HTR-8/SVneo (cell line): ENCODE measurements at places on chromosomes 4 and X.

DNA sequence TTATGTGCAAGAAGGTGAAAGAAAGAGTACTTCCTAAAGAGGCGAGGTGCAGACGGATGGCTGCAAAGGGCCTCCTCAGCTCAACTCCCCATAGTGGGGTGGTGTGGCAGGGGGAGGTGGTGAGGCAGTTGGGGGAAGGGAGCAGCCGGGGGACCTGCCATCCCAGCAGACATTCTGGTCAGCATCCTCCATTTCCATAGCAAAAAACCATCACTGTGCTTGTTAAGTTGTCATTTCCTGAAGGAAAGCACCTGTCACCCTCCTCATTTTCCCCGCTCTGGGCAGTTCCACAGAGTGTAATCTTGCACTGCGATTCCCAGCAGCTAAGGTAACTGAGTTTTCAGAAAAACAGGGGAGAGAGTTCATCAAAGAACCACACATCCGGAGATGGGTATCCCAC lies 51.5 kb downstream of the TSPAN5 start:
- DNase-seq = no peak

- DNase-seq = no peak
Measured at GRCh38 chrX:136671006-136671610, 23.1 kb downstream of the CD40LG start.

- DNase-seq = no peak
Measured at GRCh38 chr4:153529646-153530045, 63.5 kb downstream of the TMEM131L start.

DNA sequence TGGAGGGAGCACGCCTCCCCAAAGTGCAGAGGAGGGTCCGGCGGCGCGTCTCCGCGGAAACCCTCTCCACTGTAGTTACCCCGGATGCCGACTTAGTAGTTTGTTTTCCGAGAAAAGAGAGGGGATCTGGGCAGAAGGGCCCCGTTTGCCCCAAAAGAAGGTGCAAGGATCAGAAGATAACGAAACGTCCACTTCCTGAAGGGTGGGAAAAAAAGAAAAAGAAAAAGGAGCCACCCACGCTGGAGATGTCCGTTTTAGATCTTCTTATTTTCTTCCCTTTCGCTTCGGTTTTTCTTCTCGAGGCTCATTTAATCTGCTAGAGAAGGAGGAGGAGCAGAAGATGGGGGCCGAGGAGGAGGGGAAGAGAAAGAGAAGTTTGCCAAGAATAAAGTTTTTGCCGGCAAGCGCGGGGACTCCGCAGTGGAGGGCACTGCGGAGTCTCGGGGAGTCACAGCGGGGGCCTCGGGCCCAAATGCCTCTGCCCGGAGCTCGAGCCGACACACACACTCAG lies 517 bp downstream of the LEF1 start:
- no peak for DNase-seq

DNA sequence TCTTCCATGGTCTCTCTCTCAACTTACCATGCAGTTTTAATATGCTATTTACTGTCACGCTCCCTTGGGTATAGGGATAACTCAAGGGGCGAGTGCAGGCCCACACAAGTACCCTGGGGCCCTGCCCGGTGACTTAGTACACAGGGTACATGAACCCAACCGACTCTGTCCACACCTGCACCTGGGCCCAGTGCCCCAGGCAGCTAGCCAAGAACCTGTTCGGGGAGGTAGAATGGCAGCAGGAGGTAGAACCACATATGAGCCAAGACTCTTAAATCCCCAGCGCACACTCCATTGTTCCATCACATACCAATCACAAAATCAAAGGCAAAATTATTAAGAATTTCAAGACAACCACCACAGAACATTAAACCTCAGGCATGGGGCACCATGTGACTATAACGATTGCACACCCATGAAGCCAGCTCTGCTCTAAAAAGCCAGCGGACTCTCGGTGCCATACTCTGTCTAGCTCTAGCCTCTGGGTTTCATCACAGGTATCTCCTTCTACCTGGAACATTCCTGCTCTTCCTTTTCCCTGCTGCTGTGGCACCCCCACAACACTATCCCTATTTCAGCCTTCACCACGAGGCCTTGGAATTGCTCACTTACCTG lies 14.6 kb downstream of the PHF8 start:
- DNase-seq = no peak

GRCh38 chr4:183182873-183183725 lies 84.0 kb downstream of the WWC2 start:
- DNase-seq = peak; percentile 68

DNA sequence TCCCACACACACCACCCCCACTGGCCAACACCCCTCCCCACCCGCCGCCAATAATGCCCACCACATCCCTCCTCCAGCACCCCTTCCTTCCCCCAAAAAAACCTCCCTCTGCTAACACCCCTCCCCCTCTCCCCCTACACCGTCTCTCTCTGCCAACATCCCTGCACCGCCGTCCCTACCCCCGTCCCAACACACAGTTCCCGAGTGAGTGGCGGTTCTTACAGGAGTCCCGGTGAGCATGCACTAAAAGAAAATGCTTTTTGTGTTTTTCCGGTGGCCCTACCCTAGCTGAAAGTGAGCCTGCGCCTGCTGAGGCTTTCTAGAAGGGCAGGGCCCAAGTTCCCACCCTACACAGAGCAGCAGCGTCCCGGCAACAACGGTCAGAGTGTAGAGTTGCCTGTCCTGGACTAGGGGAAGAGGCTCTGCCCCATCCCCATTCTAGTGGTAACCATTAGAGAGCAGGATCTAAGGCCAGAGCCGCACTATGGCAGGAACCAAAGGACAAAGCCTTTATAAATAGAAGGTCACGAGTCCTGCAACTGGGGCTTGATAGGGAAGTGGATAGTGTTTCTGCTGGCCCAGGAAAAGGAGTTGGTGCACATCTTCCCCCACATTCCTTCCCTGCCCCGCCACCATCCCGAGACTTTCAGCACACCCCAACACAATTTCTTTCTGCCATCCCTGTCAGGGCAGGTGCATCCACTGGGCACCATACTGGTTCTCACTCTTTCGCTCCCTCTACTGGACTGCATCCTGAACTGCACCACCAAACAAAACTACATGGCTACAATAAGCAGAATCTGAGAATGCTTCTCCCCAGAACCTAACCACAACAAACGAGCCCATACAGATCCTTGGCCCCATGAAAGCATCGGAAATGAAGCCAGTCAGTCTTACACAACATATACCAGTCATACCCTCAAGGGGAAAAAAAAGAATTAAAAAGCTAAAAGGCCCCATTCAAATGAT lies 78.1 kb upstream of the PAGE3 start:
- peak; percentile 1 for DNase-seq

GRCh38 chr4:15451866-15452765 lies 17.6 kb upstream of the CC2D2A start:
- DNase-seq = peak; percentile 51

GRCh38 chr4:124321364-124321763 lies 391.2 kb downstream of the ANKRD50 start:
- peak; percentile 5 for DNase-seq

DNA sequence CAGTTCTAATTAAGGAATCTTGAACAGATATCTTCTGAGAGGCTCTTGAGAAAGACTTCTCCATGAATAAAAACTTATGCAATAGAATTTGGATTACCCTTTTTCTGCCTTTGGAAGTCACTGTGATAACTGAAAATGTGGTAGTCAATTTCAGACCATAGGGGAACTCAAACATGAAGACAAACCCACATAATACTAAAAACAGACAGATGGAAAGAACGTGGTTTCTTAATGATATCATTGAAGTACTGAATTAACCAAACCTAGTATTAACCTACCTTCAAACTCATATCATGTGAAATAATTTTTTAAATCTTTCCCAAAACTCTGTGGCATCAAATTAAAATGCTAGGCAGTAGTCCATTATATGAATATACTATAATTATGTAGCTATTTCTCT lies 153.5 kb downstream of the CAMK2D start:
- DNase-seq = no peak

DNA sequence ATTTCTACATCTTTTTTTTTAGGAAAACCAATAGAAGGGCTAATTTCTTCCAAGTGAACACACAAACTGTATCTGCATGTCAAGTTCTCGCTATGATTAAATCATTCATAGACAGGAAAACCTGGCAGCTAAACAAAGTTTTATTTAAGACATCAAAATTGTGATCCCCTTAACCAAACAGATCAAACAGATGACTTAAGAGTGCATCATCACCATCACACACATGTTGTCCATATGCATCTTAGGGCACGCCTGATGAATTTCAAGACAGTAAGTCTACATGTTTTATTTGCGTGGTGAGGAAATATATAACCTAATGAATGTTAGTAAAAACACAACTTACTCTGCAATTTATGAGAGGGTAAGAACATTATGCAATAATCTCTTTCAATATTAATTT lies 317.0 kb upstream of the ANXA10 start:
- DNase-seq = no peak

- DNase-seq = no peak
Measured at GRCh38 chr4:100782356-100782755, 264.5 kb upstream of the EMCN start.

DNA sequence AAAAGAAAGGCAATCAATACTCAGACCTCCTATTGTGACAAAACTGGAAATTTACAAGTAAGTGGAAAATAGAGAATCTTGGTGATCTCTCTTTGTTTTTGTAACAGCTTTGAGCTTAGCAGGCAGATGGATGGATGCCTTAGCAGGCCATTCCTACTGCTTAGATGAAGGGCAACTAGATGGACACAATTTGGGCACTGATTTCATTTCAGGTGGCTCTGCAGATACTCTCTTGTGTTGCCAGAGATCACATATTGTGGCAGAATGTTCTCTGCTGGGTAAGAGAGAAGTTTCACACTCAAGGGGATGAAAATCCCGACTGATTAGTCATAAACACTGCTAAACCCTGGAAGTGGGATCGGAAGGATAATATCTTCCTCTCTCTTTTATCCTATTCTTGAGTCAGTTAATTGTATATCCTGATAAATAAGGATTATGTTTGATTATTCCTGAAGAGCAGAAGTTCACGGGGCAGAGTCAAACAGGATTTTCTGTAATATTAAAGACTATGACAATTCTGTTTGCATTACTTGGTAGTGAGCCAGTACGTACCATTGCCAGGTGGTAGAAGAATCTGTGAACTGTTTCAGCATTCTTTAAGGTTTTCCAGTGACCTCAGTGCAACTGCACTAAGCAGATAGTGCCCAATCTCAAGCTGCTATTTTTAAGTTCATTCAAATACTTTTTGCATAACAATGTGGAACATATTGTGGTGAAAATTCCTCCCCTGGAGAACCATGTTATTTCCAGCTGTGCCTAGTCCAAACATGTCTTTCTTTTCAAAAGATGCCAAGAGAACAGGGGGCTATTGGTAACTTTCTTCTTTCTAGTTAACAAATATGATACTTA lies 974.3 kb downstream of the FSTL5 start:
- DNase-seq = no peak

GRCh38 chr4:174494726-174495125 lies 27.6 kb downstream of the HPGD start:
- no peak for DNase-seq

- DNase-seq = no peak
Measured at GRCh38 chrX:65407157-65407626, 127.4 kb downstream of the LAS1L start.

DNA sequence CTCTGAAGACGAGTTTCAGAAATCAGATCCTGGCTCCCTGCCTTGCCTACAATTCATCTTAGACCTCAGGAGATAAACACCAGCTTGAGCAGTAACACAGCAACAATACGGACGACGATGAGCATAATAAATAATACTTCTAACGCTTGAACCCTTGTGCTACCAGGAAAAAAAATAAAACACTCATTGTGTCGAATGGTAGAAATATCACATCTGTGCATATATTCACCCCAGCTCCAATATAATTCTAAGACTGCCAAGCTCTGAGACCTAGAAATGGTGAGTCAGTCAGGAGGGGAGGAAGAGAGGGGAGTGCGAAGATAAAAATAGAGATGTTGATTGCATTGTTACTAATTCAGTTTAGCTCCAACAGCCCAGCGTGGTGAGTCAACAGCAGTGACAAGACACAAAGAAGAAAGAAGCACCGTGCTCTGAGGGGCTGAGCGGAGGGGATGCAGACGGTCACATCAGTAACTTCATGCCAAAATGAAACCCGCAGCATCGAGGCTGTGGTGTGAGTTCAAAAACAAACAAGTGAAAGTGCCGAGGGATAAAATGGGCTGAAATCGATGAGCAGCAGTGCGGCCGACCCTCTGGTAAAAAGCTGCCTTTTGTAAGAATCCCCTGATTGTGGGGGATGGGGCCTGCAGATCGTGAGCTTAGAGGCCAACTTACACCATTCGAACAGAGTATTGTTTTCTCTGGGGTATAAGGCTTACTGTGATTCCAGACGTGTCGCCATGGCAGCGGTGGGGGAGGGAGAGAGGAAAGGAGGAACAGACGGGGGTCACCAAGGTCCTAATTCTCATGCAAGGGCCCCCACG lies 150.4 kb downstream of the MGST2 start:
- DNase-seq = peak; percentile 48

- no peak for DNase-seq
Measured at GRCh38 chr4:126028876-126029275, 714.1 kb downstream of the FAT4 start.

- DNase-seq = peak; percentile 39
Measured at GRCh38 chrX:14927401-14927800, 54.2 kb downstream of the MOSPD2 start.

- no peak for DNase-seq
Measured at GRCh38 chrX:137033774-137034507, at the start of gene GPR101. Gene GPR101 (minus strand): TSS chrX:137033995. CDS start chrX:137031674, 2,321 bp downstream.

DNA sequence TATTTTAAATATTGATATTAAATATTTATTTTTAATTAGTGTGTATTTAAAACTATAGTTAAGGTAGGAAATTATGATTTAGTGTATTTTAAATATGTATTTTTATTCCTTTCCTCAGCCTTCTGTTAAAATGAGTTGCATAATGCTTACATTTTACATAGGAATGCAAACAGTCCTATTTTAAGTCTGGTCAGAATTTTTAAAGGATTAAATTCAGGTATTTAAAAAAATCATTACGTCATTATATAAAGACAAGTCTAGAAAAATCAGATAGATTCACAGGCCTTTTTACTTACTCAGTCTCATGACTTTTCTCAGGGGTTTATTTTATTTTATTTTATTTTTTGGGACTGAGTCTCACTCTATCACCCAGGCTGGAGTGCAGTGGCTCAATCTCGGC lies 50.4 kb upstream of the RPA4 start:
- DNase-seq = no peak

- DNase-seq = no peak
Measured at GRCh38 chr4:92328095-92328494, 24.3 kb downstream of the GRID2 start.

DNA sequence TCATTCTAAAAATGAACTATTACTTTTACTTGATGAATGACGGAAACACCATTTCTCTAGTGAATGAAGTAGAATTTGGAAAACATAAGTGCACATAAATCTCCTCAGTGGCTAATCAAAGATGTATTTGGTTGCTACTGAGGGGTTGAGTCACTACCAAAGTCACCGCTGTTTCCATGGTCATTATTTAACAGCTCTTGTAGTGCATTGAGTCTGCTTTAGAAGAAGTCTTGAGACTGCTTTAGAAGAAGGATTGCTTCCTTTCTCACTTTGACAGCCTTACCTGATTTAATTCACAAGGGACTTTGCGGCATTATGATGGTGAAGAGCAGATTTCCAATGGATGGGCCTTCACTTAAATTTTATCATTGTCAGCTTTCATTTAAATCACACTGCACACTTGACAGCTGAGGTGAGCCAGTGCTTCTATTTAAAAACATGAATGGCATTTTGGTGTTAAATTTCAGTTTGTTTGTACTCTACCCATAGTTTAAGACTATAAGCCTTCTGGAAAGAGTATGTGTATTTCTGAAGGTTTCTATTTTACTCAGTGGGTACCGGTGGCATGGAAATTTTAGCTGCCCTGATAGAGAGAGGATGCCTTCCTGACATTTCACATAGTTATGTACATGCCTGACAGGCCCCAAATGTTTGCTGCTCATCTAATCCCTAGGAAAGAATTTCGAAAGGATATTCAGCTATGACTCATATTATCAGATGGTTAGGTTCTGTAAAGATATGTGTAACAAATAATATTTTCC lies 9.5 kb downstream of the ASB5 start:
- peak; percentile 56 for DNase-seq
